ENCODE measurements at places on chromosomes 4 and X. TPM values are rescaled to one million over a fixed set of nuclear protein-coding genes. Genes with fewer than 3 reads are reported as not detected.

Gene TMEM35A
- not detected for total RNA-seq

- DNase-seq: no peak
Measured at GRCh38 chr4:37892641-37893040, 1.8 kb downstream of the TBC1D1 start.

Gene PAGE5
- not detected for total RNA-seq

Gene CXCL6
- total RNA-seq: not detected

Gene ENAM
- total RNA-seq: not detected

DNA sequence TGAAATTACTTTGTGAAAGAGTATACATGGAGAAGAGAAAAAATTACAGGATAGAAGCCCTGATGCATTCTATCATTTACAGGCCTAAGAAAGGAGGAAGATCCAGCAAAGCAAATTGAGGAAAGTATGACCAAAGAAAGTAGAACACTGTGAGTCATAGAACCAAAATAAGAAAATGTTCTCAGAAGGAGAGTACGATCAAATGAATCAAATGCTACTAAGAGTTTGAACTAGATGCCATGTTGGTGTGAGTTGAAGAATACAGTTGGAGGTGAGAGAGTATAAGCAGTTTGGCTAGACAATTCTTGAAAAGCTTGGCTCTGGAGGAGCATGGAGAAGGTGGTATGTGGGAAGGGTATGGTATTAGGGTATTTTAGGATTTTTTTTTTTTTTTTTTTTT is 161.8 kb downstream of the RPA4 start:
- no peak for DNase-seq

DNA sequence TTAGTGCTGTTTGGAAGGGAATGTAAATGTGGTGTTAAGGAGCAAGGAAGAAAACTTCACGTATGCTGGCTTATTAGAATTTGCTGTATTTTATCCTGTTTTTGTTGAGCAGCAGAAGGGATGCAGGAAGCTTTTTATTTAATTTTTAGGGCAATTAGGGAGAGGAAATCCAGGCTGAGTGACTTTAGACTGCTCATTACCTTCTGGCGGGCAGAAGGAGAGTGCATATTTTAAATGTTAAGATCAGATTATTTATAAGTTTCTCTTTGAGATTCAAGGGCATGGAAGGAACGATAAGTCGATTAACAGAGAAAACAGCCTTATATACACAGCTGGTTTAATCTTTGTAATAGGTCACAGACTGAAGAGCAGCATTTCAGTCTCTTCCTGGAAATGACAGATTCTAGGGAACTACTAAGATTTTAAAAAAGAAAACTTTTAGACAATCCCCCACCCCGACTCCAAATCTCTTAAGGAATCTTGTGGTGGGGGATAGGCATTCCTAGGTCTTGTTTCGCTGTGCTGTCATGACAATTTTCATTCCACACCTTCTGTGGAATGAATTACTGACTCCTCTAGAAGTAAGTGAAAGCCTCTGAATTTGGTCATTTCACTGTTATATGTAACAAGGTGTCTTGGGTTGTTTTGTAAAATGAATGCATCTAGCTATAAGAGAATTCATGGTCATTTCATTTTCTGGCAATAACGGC is 402.5 kb downstream of the RAPGEF2 start:
- no peak for DNase-seq

GRCh38 chrX:119337201-119337600 is 61.9 kb upstream of the SLC25A43 start:
- no peak for DNase-seq

GRCh38 chr4:3387154-3387942 is 54.4 kb upstream of the HGFAC start:
- peak; percentile 13 for DNase-seq

- no peak for DNase-seq
Measured at GRCh38 chrX:53001958-53002357, 43.6 kb upstream of the FAM156A start.

Gene DMRTC1
- total RNA-seq: not detected

DNA sequence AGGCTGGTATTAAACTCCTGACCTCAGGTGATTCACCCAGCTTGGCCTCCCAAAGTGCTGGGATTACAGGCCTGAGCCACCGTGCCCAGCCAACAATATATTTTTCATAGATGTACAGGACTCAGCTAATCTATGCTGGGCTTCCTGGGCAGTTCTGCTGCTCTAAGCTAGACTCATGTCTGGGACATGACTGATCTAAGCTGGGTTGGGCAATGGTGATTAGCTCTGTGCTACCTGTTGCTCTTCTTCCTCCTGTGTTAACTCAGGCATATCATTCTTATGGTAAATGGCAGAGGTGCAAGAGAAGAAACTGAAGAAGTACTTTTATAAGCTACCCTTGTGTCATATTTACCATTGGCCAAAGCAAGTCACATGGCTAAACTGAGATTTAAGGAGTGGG is 11.4 kb upstream of the SUPT20HL2 start:
- DNase-seq: no peak

- peak; percentile 85 for DNase-seq
Measured at GRCh38 chr4:151329217-151330007, 4.0 kb upstream of the SH3D19 start.

GRCh38 chr4:17033768-17034181 is 135.3 kb upstream of the LDB2 start:
- no peak for DNase-seq

GRCh38 chrX:9440116-9440844 is 24.6 kb upstream of the TBL1X start:
- DNase-seq: no peak

DNA sequence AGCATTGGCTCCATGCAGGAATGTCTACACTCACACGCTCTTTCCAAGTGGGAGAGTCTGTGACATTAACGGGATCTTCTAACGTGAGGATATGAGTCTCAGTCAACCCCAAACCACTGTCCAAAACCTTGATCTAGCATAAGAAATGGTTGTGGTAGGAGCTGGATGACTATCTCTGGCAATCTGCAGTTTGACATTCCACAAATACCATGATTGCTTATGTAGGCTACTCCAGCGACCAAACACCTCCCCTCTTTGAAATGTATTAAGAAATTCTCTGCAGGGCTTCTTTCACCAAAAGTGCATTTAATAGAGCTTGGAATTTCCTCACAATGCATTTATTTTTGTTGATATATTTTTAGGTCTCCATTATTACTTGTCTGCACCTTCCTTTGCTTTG is 14.1 kb upstream of the STX18 start:
- DNase-seq: no peak

Gene HELT
- not detected for total RNA-seq

GRCh38 chr4:147780137-147780777 is 48.4 kb downstream of the ARHGAP10 start:
- no peak for DNase-seq

DNA sequence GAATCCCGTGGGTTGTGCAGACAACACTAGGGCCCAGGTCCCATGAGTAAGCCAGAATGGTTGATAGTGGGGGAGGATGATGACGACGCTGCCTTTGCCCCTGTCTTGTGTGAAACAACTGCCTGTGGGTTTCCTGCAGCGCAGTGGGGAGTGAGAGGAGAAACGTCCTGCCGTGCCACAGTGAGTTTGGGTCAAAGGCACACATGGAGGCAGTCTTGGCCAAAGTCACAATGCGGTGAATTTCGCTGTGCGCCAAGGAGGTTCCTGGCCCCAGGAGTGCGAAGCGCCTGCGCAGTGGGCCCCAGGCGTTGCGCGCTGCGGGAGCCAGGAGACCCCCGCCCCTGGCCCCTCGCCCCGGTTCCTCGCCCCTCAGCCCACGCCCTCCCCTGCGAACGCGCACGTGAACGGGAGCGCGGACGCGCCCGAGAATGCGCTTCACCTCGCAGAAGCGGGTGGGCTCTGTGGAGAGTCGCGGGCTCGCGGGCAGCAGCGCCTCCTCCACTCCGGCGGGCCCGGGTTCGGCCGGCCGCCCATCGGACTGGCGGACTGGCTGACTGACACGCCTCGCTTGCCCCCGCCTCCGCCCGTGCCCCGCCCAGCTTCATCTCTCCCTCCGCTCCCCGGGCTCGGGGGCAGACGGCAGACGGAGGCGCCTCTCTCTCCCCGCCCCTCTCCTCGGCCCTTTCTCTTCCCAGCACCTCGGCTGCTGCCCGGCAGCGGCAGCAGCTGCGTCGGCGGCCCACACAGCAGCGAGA is at the start of gene NUDT10:
TSS of gene NUDT10 (plus strand) at position 635 of the 755 bp plus-strand sequence. CDS start 144 bp downstream, outside the sequence.
- DNase-seq: peak; percentile 30

GRCh38 chr4:47926667-47927258 is 12.4 kb upstream of the NFXL1 start:
- DNase-seq: peak; percentile 58

- peak; percentile 65 for DNase-seq
Measured at GRCh38 chrX:12929701-12930100, 23.3 kb downstream of the TLR8 start.

GRCh38 chrX:121456315-121456714 is 408.9 kb downstream of the GLUD2 start:
- DNase-seq: peak; percentile 41

GRCh38 chr4:40843696-40844095 is 93.9 kb downstream of the NSUN7 start:
- no peak for DNase-seq

GRCh38 chr4:78379040-78379439 is 172.5 kb upstream of the ANXA3 start:
- DNase-seq: peak; percentile 68

Gene GUCY1A1
- 0.79 TPM for total RNA-seq

GRCh38 chrX:33129607-33130006 is 81.7 kb downstream of the DMD start:
- no peak for DNase-seq

DNA sequence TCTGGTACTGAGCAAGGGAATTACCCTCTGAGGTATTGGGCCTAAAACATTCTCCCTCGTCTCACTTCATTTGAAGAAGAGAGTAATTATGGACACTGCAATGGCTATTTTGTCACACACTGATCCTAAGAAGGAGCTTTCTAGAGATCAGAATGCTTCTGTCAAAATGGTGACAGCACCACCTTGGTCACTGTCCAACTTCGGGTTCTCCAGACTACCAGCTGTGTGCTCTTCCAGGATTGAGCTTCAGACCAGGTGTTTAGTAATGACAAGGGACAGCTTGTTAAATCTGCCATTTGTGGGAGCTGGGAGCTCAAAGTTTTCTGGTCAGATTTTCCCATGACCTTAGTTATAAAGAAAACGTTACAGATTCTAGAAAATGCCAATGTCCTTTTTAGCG is 105.4 kb downstream of the POLA1 start:
- DNase-seq: no peak

Gene NIPAL1
- total RNA-seq: 9.3 TPM

DNA sequence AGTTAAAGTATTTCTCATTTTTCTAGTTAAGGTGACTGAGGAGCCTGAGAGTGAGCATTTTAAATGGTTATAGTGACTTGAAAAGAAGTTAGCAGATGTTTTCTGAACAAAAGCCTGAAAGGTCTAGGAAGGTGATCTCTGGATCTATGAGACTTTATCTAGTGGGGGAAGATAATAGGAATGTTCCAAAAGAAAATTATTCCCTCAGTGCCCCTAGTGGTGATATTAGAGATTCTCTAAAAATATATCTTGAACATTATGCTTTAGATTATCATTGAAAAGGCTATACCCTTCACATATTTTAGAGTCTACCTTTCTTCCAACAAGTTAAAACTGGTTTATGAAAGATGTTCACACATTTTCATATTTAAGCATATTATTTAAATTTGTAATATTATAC is 69.0 kb upstream of the SPANXN1 start:
- DNase-seq: no peak

Gene EGFL6
- 0.26 TPM for total RNA-seq

Gene NAP1L2
- total RNA-seq: 0.38 TPM

Gene FHIP1A
- total RNA-seq: 25.2 TPM

DNA sequence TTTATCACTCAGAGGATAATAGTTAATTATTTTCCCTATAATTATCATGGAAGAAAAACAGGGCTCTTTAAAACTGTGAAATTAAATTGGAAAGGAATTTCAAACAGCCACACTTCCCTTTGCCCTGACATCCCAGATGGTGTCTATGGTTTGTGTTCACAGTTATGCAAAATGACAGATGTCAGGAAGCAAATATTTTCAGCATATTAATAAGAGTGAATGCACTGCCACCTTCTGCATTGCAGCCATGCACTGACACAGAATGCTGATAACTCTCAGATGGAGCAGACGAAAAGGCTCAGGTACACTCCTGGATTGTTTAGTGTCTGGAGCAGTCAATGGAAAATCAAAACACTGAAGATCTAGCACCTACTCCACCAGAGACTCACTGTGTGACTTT is 57.6 kb downstream of the RWDD4 start:
- no peak for DNase-seq

GRCh38 chrX:129495900-129496299 is 27.4 kb downstream of the SMARCA1 start:
- DNase-seq: peak; percentile 21

Data from bronchial epithelial cell (primary cell).